ENCODE measurements at places on chromosomes 16 and 17. TPM values are rescaled to one million over a fixed set of nuclear protein-coding genes. Genes with fewer than 3 reads are reported as not detected.

The NPIPB6 gene
- total RNA-seq, result 3.1 TPM

DNA sequence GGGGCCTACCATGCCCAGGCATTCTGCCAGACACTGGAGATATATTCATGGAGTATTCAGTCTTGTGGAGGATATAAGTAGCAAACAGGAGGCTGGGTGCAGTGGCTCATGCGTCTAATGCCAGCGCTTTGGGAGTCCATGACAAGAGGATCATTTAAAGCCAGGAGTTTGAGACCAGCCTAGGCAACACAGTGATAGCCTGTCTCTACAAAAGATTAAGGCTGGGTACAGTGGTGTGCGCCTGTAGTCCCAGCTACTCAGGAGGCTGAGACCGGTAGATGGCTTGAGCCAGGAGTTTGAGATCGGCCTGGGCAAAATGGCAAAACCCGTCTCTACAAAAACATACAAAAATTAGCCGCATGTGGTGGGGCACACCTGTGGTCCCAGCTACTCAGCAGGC is 37.7 kb upstream of the CDH3 start:
- DNase-seq, result no peak

- no peak for DNase-seq
These were observed 216.0 kb downstream of the SEC14L1 start for GRCh38 chr17:77356690-77357201.

GRCh38 chr17:33753452-33753851 is 460.4 kb upstream of the ASIC2 start:
- no peak for DNase-seq

The SALL1 gene
- total RNA-seq, result 35.7 TPM

DNA sequence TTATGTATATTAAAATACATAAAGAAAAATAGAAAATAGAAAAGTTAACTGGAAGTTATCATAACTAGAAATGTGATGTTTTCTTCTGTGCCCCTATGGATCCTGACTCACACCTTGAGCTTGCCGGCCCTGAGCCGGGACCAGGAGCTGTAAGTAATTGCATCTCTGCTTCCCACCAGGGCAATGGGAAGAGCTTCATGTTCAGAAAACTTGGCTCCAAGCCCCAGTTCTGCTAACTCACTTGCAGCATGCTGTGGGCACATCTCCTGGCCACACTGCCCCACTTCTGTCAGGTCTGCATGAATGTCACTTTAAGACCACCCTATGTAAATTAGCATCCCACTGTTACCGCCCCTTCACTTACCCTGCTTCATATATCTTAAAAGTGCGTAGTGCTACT is 37.2 kb downstream of the GNAO1 start:
- no peak for DNase-seq

DNA sequence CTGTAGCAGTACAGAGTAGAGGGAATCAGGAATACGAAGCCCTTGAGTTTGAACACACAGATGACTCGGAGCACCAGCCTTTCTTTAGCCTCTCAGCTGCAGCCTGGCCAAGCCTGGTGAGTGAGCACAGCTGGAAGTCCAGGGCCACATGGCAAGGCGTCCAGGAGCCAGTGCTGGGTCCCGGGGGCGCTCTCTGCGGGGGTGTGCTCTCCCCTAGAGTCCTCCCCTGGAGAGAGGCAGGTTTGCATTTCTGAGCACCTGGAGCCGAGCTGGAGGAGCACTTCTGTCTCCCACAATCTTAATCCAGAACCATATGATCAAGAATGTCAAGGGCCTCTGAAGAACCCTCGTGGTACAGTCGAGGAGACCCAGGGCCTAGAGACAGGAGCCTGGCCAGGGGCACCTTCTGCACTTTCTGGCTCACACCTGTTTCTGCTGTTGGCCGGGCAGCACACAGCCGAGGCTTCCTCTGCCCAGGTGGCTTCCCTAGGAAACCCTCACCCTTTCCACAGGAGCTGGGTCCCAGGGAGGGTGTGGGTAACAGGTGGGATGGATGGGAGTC is 78.3 kb downstream of the PLD6 start:
- DNase-seq, result no peak

- DNase-seq, result no peak
These were observed 340.3 kb upstream of the CDH5 start for GRCh38 chr16:66026211-66026610.

The TNFSF13 gene
- total RNA-seq, result not detected
